ENCODE measurements at places on chromosomes 7 and 10.

- no peak for DNase-seq
Observed at GRCh38 chr10:131187274-131187673, 124.2 kb downstream of the TCERG1L start.

DNA sequence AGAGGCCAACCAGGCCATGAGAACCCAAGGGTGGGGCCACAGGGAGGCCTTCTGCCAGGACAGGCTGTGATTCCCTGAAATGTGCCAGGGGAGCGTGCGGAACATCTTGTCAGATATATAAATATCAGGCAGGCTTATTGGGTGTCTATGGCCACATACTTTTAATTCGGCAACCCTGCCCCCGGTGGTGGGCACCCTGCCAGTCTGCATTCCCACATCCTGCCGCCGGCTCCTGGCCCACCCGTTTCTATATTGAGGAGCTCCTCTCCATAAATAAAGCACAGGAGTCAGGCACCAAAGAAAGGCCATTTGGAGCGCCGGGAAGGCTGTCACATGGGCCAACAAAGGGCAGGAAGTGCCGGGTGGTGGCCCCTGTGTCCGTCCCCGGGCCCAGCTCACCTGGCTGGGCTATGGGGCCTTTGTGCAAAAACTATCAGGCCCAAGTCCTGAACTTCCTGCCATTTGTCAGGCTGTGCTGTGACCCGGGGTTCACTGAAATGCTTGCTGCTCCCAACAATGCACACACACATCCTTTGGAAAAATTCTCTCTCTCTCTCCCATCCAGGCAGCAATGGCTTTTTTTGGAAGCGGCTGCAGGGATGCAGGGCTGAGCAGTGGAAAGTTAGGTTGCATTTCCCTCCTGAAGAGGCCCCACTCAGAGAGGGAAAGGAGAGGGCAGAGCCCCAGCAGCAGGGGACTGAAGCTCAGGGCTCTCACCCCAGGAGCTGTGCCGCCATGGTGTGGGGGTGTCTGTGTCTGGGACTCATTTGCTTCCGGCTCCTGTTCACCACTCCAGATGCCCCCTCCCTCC, 25.0 kb upstream of the PODXL start:
- no peak for DNase-seq

DNA sequence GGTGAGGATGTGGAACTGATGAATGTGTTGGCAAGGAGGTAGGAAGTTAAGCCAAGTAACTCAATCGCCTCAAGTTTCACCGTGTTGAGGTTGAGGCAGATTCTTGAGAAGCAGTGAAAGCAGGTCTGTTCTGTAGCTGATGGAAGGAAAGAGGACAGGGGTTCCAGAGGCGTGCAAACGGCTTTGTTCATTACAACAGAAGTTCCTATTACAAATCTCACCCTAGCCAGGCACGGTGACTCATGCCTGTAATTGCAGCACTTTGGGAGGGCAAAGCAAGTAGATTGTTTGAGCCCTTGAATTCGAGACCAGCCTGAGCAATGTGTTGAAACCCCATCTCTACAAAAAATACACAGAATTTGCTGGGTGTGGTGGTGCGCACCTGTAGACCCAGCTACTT, 36.9 kb upstream of the PTF1A start:
- DNase-seq = no peak

GRCh38 chr10:28734938-28735759, 57.8 kb downstream of the BAMBI start:
- peak; percentile 82 for DNase-seq
